ENCODE measurements at places on chromosomes 2 and 18.
A peak's percentile ranks its signal among the peaks of the same experiment; 100 is the strongest.

DNA sequence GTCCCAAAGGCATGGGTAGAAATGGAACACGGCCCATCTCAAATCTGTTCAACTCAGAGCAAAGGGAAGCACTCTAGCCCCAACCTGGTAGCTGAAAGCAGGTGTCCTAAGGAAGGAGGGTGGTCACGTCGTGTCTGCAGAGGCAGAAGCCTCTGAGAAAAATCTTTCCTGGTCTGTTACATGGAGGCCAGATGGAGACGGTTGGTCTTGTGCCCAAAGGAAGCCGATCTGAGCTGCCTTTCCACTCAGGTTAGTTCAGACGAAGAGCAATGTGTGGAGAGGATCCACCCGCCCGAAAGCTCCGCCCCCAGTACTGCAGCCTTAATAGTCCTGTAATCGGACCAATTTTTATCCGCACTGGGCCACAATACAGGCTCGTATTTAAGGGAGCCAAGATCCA, 54.9 kb upstream of the AMMECR1L start:
- DNase-seq, result no peak

DNA sequence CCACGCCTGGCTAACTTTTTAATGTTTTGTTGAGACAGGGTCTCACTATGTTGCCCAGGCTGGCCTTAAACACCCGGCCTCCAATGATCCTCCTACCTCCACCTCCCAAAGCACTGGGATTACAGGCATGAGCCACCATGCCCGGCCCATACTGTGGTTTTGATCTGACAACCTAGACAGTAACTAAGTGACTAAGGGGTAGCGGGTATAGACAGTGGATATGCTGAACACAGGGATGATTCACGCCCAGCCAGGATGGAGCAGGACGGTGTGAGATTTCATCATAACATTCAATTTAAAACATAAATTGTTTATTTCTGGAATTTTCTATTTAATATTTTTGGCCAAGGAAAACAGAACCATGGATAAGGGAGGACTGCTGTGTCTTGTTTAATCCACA, 36.0 kb upstream of the YPEL5 start:
- no peak for DNase-seq

DNA sequence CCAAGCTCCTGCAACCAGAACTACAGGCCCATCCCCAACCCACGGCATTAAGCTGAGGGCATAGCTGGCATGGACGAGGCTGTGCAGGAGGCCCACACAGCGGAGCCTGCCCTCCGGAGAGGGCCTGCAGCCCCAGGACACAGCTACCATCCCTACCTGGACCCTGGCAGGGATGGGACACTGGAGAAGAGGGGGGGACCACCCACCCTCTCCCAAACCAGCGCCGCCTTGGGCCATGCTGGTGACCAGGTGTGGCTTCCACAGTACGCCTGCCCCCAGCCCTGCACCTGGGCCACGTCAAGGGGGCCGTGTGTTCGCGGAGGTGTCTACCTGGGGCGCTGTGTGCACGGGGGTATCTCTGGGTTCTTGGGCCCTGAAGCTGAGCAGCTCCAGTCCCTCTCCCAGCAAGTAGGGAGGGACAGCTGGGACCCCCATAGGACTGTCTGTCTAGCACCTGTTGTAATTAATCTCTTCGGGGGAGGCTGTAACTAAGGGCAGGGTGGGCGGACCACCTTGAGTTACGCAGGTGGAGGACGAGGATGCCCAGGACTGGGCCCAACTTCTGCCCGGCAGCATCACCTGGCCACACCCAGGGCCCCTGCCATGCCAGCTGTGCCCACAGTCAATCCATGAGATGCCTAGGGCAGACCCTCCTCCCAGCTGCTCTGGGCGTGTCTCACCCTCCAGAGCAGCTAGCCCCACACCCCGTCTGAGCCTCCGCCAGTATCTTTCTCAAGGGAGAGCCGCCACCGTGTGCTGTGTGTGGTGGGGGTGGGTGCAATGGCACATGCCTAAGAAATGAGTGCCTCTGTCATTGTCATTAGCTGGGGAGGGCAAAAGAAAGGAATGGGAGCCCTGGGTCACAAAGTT, 18.3 kb downstream of the HS6ST1 start:
- no peak for DNase-seq

DNA sequence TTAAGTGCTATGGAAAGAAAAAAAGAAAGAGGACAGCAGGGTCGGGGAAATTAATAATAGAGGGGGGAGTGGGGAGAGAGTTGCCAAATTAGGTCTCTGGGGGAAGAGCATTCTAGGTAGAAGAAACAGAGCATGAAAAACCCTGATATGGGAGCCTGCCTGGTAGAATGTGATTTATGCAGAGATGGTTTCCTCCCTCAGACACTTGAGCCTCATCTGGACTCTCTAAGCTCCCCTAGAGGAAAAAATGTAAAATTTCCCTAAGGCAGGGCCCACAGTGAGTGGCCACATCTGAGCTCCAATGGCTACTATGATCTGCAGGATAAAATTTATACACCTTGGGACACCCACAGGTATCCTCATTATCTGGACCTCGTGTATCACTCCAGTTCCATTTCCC, 20.6 kb upstream of the EPAS1 start:
- no peak for DNase-seq

- DNase-seq, result peak; percentile 6
These were observed 214.1 kb upstream of the COPS8 start for GRCh38 chr2:236871500-236872001.
